Stimulated activated CD4-positive, alpha-beta T cell treated with anti-CD3 and anti-CD28 coated beads, Interleukin-2, amount 100 ng/mL, for 24 hours (primary cell): ENCODE measurements at places on chromosomes 3 and 15.

GRCh38 chr3:130374033-130374432 lies 28.6 kb downstream of the COL6A5 start:
- no peak for DNase-seq

- DNase-seq, result no peak
Observed at GRCh38 chr15:45112143-45112590, 1.8 kb downstream of the DUOX2 start.

- no peak for DNase-seq
Observed at GRCh38 chr15:62732078-62732477, 310.5 kb upstream of the TPM1 start.

GRCh38 chr3:73580343-73580742 lies 44.4 kb downstream of the PDZRN3 start:
- no peak for DNase-seq

- no peak for DNase-seq
Observed at GRCh38 chr3:129908417-129908816, 14.9 kb upstream of the TMCC1 start.
